ENCODE measurements at places on chromosomes 4 and X.

DNA sequence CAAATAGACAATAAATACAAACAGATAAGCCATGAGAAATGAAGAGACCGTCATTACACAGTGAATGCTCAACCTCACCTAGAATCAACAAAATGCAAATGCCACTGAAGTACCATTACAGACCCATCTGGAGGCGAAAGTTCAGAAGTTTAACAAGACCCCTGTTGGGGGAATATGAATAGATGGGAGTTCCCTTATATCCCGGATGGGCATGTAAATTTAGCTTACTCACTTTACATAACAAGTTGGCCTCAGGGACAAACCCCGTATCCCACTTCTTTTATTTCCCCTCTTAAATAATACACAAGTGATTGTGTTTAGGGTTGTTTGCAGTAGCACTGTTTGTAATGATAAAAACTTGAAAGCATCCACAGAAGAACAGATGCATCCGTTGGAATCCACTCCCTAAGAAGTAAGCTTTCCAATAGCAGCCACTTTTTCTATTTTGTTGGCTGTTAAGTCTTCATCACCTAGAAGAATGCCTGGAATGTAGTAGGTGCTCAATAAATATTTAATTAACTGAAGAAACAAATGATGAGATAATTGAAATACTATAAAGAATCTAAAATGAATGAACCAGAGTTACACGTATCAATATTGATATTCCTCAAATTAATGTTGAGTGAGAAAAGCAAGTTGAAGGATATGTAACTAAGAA lies 1076.3 kb upstream of the TENM3 start:
- no peak for DNase-seq

DNA sequence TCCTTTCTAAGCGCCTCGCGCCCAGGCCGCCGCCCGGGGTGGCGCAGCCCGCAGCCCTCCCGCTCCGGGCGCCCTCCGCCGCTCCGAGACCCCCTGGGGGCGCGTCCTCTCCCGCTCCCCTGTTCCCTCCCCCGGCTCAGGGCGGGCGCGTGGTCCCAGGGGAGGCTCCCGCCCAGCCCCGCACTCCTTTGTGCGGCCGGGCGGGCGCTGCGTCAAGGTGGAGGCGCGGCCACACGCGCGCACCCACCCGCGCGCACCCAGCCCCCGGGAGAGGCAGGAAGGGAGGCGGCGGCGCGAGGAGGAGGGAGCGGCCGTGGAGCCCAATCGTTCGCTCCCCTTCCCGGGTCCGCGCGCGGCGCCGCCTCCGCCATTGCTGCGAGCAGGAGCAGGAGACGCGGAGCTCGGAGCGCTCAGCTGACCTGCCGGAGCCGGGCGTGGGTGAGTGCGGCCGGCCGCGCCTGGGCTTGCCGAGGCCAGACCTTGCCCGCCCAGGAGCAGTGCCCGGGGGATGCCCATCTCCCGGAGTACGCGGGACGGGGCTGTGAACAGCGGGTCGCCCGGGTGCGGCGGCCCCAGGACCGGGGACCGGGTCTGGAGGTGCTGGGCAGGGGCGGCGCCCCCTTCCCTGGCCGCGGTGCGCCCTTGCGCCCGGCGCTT lies at the start of gene NSG1:
TSS of gene NSG1 (plus strand) at position 367 of the 657 bp plus-strand sequence. CDS start 528 bp downstream, outside the sequence.
- DNase-seq: no peak

GRCh38 chrX:78747489-78747888 lies at the start of gene LPAR4:
Gene LPAR4 (plus strand): TSS chrX:78747720. CDS start chrX:78754870, 7,150 bp downstream.
- DNase-seq: no peak

GRCh38 chrX:14095702-14096101 lies 66.0 kb upstream of the GEMIN8 start:
- no peak for DNase-seq

GRCh38 chr4:148061795-148062194 lies 329.9 kb downstream of the ARHGAP10 start:
- peak; percentile 13 for DNase-seq

- DNase-seq: no peak
These were observed 340.1 kb downstream of the GPAT3 start for GRCh38 chr4:83876047-83876446.

- no peak for DNase-seq
These were observed 64.5 kb upstream of the CLDN34 start for GRCh38 chrX:9902656-9903055.

DNA sequence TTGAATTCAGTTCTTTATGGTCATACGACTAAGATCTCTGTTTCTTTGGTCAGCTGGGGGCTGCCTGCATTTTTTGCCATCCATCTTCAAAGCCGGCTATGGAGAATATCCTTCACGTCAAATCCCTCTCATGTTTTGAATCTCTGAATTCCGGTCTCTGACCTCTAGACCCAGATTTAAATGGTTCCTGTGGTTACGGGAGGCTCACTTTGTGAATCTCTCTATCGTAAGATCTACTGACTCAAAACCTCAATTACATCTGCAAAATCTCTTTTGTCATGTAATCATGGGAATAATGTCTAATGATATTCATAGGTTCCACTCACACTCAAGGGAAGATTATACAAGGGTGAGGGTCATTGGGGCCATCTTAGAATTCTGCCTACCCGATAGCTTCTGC lies 5.7 kb upstream of the MPC1L start:
- DNase-seq: no peak

DNA sequence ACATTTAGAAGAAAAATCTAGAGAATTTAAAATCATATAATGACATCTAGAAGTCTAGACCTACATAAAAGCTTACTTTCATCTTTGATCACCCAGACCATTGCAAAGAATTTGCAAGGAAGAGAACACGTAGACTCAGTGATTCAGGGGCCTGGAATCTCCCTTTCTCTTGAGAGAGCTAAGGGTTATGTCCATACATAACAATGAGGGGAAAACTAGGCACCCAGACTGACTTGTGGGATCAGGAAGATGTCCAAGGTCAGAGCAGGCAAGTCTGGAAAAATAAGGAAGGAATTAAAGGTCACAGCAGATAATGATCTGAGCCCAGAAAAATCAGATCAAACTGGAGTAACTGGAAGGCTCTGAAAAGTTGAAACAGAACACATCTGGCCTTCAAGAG lies 198.4 kb upstream of the SFRP2 start:
- no peak for DNase-seq

GRCh38 chr4:1209821-1210220 lies 37.4 kb upstream of the SPON2 start:
- no peak for DNase-seq

GRCh38 chr4:8538076-8538702 lies 42.0 kb upstream of the GPR78 start:
- DNase-seq: no peak

- DNase-seq: no peak
These were observed 191.5 kb downstream of the TENM3 start for GRCh38 chr4:182434720-182435119.

GRCh38 chr4:29262986-29263385 lies 1457.2 kb upstream of the PCDH7 start:
- no peak for DNase-seq

GRCh38 chr4:190020790-190021717 lies 6.0 kb downstream of the FRG2 start:
- DNase-seq: no peak

GRCh38 chr4:86963697-86964096 lies 28.9 kb downstream of the AFF1 start:
- no peak for DNase-seq

- no peak for DNase-seq
These were observed 28.5 kb downstream of the SASH3 start for GRCh38 chrX:129808158-129808828.

GRCh38 chr4:140094438-140095420 lies 59.3 kb downstream of the MAML3 start:
- no peak for DNase-seq

DNA sequence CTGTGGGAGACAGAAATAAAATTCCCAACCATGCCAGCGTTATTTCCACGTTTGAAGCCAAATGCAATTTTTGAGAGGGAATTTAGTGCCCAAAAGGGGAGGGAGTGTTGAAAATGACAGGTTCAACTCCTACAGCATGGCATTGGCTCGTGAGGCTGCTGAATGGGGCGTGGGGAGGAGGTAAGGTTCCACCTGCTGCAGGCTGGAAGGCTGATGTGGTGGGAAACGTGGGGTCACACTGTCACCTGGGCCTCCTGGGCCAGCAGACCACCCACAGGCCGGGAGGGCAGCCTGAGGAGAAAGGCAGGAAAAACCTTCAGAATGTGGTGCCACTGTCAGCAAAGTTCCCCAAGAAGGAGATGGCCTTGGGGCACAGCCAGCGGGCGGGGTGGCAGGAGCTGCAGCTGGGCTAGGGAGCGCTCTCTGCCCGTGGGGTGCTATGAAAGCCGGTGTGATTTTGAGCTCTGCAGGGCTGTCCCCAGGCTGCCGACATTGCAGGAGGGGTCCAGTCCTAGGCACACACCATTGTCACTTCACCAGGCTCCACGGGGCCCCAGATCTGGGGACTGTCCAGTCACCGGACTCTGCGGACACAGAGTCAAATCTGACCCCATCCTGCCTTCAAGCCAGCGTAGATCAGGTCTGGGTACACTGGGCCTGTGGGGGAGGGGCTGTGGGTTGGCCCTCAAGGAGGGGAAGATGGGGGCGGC lies 19.6 kb downstream of the MSANTD1 start:
- DNase-seq: no peak

- DNase-seq: no peak
These were observed 229.4 kb downstream of the LDB2 start for GRCh38 chr4:16669036-16669435.

DNA sequence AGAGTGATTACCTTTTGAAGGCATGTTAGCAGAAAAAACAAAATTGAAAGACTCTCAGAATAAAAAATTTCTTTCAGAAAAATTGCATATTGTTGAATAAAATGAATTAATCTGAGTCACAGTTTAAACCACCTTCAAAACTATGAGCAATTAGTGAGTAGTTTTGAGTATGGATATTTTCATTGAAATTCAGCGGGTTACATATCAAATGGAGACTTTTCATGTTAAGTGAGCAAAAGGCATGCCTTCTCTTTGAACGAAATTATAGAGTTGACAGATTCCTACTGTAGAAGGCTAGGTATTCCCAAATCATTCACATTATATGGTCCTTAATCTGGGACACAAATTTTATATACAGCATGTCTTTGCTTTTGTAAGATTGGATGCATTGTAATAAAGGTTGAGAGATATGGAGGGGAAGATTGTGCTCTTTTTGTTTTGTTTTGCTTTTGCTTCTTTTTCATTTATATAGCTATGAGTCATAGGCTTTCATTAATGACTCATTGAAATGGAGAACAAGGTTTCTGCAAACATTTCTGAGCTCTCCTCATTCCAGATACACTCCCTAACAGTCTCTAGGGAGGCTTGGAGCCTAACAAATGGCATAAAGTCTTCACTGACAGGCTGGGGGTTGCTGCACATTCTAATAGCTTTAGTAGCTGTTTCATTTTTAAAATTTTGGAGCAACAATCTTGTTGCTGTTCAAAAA lies 21.6 kb downstream of the PCDH18 start:
- DNase-seq: no peak

GRCh38 chr4:38500433-38500832 lies 163.6 kb upstream of the KLF3 start:
- DNase-seq: no peak

- DNase-seq: no peak
These were observed 33.1 kb downstream of the ENPEP start for GRCh38 chr4:110508827-110509710.

DNA sequence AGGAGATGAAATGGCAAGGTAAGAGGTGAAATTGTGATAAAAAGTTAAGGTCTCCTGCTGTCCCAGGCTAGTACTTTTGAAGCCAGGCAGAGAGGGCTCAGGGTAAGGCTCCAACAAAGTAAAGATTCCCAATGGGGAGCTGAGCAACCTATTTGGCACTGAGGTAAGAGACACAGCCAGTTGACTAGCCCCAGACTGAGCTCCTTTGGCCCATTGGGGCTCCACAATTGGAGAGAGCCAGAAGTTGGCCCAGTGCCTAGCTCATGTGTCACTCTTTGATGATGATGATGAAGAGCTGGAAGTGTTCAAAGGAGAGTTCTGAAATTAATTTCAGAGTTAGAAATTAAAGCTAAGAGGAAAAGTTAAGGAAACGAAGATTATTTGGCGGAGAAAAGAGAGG lies 94.6 kb downstream of the RLIM start:
- no peak for DNase-seq

GRCh38 chr4:33512397-33512796 lies 2731.9 kb downstream of the ARAP2 start:
- DNase-seq: no peak

- DNase-seq: no peak
These were observed 50.5 kb upstream of the CHRDL1 start for GRCh38 chrX:110846071-110846470.

GRCh38 chr4:3372264-3372932 lies 69.4 kb upstream of the HGFAC start:
- no peak for DNase-seq

- DNase-seq: no peak
These were observed 22.7 kb downstream of the PSAPL1 start for GRCh38 chr4:7411896-7412553.

- DNase-seq: no peak
These were observed at the start of gene PPP1R3F for GRCh38 chrX:49269767-49270248. Gene PPP1R3F (plus strand): TSS chrX:49269793. CDS start chrX:49269870, 77 bp downstream.

GRCh38 chr4:47804598-47804997 lies 33.3 kb downstream of the CORIN start:
- no peak for DNase-seq

GRCh38 chrX:107744868-107745267 lies 30.7 kb downstream of the TSC22D3 start:
- no peak for DNase-seq

DNA sequence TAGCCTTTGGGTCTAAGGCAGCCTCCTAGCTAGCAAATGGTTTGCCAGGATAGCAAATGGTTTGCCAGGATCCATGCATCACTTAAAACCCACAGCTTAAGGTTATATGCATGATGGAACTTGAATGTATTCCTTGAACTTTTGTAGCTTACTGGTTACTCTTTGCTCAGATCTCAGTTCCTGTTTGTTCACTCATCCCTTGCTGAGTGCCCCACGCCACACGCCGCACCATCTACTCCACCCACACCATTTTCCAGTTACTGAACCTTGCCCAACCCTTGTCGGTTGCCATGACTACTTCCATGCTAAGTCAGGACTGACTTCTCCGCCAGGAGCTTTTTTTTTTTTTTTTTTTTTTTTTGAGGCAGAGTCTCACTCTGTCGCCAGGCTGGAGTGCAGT lies 29.5 kb upstream of the XIAP start:
- DNase-seq: no peak

- DNase-seq: no peak
These were observed 8.7 kb upstream of the PPP3CA start for GRCh38 chr4:101355767-101356702.

- DNase-seq: no peak
These were observed 86.0 kb upstream of the PGRMC2 start for GRCh38 chr4:128373628-128374027.

GRCh38 chrX:51148848-51149247 lies 183.8 kb upstream of the NUDT10 start:
- DNase-seq: no peak

All from NCI-H2171 (cell line).